ENCODE measurements at places on chromosomes 5 and 9.
A peak's percentile ranks its signal among the peaks of the same experiment; 100 is the strongest.

DNA sequence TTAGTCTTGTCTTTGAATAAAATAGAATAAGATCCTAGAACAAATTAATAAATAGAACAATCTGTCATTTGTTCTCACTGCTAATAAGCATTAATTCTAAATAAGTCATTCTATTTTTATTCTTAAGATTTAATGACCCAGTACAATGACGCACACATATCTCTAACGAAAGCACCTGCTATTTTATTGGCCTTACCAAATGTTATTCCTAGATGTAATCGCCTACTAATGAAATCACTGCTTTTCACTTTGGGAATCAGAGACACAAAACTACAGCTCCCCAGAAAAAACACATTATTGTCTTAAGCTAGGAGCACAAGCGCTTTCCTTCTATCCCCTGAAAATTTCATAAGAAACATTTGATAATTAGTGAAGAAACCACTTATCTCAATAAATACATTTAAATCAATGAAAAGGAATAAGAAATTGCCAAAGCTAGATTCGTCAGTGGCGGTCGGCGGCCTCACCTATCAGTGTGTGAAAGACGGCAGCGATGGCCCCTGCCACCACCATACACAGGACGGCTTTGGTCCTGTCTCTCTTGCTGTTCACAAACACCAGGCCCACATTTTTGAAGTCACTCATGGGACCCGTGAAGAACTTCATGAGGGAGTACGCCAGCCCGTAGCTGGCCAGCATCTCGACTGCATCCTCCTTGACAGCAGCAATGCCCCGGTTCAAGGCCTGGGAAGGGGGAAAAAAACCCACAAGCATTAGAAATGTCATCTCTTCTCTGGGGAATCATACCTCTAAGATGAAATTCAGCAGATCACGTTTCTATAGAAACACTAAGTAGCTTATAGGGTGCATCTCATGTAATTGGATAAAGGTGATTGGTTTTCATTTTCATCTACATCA, 102.8 kb downstream of the ANKH start:
- no peak for DNase-seq

DNA sequence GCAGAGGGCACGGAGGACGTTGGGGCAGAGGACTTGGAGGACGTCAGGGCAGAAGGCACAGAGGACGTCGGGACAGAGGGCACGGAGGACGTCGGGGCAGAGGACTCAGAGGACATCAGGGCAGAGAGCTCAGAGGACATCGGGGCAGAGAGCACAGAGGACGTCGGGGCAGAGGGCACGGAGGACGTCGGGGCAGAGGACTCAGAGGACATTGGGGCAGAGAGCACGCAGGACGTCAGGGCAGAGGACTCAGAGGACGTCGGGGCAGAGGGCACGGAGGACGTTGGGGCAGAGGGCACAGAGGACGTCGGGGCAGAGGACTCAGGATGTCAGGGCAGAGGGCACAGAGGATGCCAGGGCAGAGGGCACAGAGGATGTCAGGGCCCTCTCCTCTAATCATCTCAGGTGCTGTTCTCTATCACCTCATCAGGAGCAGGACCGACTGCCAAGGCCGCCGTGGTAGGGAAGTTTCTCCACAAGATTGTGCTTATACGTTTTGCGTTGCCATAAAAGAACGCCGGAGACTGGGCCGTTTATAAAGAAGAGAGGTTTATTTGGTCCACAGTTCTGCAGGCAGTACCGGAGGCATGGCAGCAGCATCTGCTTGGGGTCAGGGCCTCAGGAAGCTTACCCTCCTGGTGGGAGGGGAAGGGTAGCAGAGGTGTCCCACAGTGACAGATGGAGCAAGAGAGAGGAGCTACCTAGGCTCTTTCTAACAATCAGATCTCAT, 29.4 kb upstream of the ADAMTS2 start:
- peak; percentile 6 for DNase-seq

- DNase-seq, result no peak
Observed at GRCh38 chr9:131609099-131609830, 63.9 kb downstream of the PRRT1B start.

- DNase-seq, result no peak
Observed at GRCh38 chr5:35815089-35815936, 41.4 kb upstream of the IL7R start.

DNA sequence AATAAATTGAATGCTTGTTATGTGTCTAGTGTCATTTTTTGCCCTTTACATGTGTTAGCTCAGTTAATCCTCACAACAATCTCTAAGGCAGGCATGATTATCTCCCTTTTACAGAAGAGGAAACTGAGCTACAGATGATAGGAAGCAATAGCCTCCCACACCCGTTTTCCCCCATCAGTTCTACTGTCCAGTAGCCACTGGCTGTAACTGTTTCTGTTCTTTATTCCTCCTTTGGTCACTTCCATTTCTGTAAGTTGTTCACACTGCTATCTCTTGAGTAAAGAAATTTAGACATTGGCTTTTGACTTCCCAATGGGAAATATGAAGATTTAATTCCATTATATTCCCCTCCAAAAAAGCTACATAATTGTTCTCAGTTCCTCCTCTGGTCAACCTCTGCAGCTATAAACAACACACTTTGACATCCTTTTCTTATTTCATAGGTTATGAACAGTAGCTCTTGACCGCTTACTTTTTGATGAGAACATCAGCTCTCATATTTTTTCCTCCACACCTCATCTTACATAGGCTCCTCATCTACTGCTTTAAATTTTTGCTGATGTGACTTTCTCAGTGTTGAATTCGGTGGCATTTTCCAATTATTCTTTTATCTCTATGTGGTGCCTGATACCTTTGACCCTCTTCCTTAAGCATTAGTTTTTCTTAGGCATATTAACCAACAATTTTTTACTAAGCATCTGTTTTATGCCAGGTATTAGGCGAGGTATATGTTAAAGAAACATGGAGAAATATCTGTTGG, 21.4 kb downstream of the SPZ1 start:
- DNase-seq, result no peak

DNA sequence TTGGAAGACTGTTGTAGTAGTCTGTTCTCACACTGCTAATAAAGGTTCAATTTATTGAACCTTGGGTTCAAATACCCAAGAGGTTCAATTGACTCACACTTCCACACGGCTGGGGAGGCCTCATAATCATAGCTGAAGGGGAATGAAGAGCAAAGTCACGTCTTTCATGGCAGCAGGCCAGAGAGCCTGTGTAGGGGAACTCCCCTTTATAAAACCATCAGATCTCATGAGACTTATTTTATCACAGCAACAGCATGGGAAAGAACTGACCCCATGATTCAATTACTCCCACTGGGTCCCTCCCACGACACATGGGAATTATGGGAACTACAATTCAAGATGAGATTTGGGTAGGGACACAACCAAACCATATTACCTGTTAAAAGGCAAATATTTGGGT, 268.2 kb downstream of the TMEM167A start:
- DNase-seq, result no peak

DNA sequence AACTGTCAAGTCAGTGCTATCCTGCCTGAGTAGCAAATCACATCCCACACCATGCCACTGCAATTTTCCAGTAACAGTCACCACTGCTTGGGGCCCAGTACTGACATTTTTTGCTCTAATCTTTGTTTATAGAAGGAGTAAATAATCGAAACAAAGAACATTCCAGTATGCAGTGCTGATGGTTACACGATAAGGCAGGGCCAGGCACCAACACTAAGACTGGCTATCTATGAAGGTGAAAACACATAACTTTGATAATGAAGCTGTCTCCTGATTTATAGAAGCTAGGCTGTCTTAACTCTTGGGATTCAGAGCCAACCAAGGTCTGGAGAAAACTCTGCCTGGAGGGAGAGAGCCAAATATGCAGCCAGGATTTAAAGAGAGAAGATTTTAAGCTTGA, 365.3 kb downstream of the BNC2 start:
- DNase-seq, result no peak

DNA sequence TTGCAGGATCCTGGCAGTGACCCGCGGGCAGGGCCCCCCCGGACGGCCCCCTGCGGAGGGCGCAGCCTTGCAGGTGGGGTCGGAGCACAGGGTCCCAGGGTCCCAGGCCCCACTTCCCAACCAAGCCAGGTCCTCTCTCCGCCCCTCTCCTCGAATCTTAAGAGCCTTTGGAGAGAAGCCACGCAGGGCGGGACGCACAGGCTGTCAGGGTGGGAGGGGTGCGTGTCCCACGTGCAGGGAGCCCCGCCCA, 18.4 kb upstream of the EGFL7 start:
- DNase-seq, result no peak

GRCh38 chr5:32585122-32585445, 273 bp upstream of the SUB1 start:
- DNase-seq, result no peak

DNA sequence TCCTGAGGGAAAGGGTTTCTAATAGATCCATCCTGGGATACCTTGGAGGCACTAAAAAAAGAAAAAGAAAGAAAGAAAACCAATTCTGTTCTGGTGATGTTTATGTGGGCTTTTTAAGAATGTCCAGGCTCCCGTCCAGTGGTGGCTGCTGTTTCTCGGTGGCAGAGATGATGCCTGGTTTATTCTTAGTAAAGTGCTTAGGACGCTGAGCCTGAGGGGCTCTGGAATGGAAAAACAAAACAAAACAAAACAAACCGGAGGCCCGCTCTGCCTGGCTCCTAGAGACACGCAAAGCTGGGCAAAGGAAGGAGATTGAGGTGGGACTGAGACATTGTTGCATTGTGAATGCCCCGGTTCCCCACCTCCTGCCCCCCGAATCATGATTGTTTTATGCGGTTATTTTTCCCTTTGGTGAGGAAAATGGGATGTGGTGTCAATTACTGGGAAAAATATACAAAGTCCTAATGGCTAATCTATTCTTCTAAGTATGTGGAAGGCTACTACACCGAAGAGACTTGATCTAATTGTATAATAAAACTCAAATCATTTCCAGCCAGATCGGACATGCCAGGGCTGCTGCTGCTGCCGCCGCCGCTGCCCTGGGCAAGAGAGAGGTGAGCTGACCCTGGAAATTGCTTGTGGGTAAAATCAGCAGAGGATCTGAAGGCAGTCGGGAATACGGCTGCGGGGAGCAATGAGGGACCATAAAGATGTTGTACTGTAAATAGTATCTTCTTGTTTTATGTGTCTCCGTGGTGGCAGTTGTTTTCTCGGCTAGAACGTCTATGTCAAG, 644.9 kb downstream of the CCDC171 start:
- DNase-seq, result no peak

- no peak for DNase-seq
Observed at GRCh38 chr9:21853414-21853813, 51.0 kb downstream of the MTAP start.

GRCh38 chr9:121745396-121745695, 93.9 kb downstream of the DAB2IP start:
- DNase-seq, result no peak

DNA sequence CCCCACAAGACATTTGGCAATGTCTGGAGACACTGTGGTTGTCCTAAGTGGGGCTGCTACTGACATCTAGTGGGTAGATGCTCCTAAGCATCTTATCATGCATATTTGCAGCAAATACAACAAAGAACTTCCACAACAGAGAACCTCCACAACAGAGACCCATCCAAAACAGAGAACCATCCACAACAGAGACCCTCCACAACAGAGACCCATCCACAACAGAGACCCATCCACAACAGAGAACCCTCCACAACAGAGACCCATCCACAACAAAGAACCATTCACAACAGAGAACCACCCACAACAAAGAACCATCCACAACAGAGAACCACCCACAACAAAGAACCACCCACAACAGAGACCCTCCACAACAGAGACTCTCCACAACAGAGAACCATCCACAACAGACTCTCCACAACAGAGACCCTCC, 32.8 kb downstream of the ARPC5L start:
- DNase-seq, result no peak

DNA sequence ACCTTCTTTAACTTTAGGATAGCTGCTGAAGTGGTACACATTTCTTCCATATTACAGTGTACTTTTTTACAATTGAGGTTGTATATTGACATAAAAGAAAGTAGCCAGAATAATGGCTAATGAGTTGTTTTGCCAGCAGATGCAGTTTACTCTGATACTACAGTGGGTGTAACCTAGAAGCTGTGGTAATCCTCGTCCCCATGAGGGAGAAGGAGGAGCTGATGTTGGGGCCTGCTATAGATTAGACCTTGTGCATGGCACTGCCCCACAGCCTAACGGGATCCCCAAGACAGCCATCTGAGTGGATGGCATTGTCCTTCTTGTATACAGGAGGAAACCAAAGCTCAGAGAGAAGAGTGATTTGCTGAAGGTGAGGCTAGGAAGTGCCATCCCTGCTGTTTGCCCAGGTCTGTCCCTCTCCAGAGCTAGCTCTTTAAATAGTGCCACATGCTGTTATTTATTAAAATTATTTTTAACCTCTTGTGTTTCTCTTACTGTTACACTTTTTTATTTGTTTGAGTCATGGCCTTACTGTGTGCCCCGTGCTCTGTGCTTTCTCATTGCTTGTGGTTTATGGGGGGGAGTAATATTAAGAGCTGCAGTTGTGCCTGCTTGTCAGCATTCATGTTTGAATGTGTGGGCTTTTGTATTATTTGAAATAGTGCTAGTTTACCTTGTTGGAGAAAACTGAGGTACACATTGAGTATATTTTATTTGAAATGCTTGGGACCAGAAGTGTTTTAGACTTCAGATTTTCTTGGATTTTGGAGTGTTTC, 65.3 kb downstream of the ICE1 start:
- DNase-seq, result no peak

DNA sequence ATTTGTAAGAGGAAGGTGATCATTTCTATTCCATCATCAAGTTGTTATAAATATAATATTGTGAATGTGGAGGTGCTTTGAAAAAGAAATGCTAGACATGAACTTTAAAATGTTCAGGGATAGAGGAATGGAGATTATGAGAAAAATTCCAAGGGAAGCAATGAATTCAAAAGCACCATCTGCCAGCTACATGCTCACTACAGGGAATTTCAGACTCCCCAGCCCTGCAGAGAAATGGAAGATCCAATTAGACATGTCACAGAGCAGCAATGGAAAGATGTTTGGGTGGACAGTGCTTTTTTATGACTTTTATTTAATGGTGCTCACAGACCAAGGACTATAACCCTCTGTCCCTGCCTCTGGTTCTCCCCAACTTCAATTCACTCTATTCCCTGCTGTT, 209.7 kb downstream of the ESM1 start:
- DNase-seq, result no peak

DNA sequence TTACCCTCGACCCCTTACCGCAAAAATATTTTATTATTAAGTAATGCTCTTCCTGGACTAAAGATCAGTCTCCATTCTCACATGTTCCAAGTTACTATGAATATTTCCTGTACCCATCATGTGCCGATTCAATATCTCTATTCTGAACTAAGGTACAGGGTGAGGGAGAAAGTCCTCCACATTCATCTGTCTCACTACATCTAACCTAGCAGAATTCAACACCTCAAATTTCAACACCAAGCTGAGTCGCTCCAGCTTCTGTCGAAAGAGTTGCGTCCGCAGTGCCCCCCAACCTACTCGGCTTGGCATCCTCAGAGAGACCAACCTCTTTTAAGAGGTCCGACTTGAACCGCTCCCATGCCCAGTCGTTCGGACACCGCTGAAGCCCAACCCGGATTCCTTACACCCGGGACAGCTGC, 1.0 kb downstream of the CERT1 start:
- peak; percentile 55 for DNase-seq

GRCh38 chr5:115455301-115455707, 89.3 kb downstream of the FEM1C start:
- DNase-seq, result no peak
